ENCODE measurements at places on chromosomes 2 and 18. TPM values are rescaled to one million over a fixed set of nuclear protein-coding genes. Genes with fewer than 3 reads are reported as not detected.

DNA sequence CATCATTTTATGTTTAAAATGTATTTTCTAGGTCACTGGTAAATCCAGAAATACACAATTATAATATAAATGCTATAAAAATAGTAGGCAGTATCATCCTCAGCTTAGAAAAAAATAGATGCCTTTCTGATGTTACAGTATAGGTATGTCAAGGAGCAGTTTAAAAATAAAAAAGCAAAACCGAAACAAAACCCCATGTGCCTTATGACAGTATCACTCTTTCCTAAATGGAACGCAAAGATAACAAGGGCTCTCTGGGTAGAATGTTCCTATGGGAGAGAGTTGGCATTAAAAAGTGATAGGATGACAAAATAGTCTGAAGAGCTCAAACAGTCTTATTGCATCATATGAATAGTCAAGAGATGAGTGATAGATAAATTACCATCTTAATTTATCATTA is 172.1 kb downstream of the DSC3 start:
- DNase-seq = no peak

GRCh38 chr2:236338495-236339184 is 74.4 kb upstream of the ASB18 start:
- no peak for DNase-seq

DNA sequence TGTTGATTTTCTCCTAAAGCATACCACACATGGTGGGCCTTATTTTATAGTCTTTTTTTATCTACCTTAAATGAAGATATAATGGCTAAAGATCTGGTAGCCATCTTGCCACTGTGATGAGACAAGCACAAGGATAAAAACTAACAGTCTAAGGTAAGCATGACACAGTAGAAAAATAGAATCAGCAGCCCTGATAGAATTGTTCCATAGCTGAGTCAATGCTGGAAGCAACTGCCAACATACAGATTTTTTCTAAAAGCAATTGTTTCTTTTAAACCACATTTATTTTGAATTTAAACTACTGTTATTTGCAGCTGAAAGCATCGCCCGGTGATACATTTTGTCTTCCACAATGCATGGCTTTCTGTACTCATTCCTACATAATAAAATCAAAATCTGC is 1091.5 kb upstream of the CHAC2 start:
- no peak for DNase-seq

DNA sequence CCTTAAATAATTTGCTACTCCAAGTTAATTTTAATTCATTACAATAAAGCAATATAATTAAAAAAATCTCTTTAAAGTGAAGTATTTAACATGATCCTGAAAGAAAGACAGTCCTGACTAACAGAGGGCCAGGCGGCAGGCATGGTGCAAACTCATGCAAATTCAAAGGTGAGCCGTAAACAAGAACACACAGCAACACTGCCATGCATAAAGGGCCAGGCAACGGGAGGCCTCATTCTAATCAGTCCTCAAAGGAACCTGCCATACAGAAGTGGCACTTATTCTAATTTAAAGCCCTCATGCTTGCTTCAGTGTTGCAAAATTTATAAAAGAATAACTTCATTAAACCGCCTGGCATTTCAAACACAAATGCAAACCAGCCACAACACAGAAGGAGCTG is 277.0 kb downstream of the ZNF521 start:
- no peak for DNase-seq

- no peak for DNase-seq
These were observed 348.1 kb downstream of the GALR1 start for GRCh38 chr18:77597726-77598125.

DNA sequence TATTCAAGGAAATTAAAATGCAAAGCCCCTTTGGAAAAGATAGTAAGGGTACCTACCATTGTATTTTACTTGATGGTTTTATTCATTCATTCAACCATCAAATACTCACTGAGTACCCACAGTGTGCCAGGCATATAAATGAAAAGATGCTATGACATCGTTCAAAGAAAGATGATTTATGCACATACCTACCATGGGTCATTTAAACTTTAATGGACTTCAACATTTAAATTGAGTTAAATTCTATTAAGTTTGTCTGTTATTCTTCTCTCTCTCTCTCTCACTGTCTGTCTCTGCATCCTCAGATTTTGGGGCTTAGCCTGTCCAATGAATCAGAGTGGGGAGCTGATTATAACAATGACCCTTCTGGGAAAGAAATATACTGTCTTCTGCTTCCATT is 87.9 kb downstream of the CERS6 start:
- DNase-seq = no peak

- DNase-seq = no peak
These were observed 554.9 kb downstream of the PLCL1 start for GRCh38 chr2:198359308-198359707.

DNA sequence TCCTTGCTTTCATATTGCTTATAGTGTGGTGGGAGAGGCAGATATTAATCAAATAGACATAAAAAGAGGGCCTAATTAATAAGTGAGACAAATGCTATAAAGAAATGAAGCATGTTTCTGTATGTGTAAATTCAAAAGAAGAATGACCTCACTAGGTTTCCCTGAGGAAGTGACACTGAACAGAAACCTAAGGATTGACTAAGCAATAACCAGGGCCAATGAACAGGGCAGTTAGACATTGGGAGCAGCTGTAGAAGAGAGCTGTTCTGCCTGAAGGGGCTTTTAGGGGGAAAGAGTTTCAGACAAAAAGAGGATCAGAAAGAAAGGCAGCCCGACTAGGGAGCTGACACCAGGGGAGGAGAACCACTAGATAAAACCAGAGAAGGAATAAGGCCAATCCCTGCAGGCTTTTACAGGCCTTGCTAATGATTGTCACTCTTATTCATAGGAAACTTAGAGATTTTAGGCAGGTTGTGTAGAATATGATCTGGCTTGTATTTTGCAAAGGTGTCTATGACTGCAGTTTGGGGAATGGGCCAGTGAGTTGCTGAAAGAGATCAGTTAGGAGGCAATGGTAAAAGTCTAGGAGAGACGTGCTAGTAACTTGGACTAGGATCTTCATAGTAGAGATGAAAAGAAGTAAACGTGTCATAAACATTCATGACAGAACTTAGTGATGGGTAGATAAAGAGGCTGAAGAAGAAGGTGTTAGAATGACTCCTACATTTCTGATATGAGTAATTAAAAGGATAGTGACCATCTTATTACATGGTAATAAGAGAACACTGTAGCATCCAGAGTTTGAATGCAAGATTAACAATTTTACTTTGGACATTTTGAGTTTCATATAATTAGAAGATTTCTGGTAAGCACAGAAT is 26.8 kb upstream of the NABP1 start:
- no peak for DNase-seq

GRCh38 chr2:42809131-42809818 is 16.9 kb upstream of the HAAO start:
- DNase-seq = no peak

NEU4 gene
- not detected for total RNA-seq

BCL11A gene
- 31.6 TPM for total RNA-seq

All from Right ventricle myocardium superior (tissue), 1 donor.